ENCODE measurements at places on chromosomes 7 and 10.

DNA sequence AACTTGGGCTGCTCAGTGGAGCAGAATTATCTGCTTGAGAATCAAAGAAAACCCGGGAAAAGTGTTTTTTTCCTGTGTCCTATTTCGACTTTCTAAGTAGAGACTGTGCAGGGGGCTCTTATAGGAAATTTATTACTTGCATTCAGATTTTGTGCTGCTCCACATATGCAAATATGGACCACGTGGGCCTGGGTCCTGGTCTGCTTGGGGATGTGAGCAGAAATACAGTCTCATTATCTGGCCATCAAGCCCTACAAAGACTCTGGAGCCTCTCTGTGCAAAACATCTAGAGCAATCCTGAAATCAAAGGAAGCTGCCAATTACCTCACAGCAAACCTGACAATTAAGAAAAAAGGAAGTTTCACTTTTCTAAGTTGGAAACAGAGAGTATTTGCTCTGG, 216.9 kb downstream of the LRMDA start:
- no peak for DNase-seq

- peak; percentile 15 for DNase-seq
These were observed at the start of gene UBTD1 for GRCh38 chr10:97498841-97499560. Gene UBTD1, plus strand, starts transcription at chr10:97498924. Its CDS starts 280 bp downstream, at chr10:97499204.

DNA sequence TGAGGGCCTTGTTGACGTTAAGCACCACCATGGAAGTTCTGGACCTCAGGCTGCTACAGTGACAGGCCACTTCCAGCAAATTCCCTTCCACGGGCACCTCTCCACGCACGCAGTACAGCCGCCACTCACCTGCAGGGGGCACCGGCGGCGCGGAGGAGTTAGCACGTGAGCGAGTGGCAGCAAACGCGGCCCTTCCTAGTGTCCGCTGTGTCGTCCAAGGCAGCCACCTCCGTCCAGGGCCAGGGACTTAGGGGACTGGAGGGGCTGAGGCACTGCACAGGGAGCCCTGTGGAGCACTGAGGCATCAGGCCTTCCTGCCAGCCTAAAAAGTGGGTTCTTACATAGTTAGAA, 164.4 kb downstream of the SVIL start:
- DNase-seq, result no peak

- no peak for DNase-seq
These were observed 74.0 kb downstream of the TLL2 start for GRCh38 chr10:96439725-96440124.

DNA sequence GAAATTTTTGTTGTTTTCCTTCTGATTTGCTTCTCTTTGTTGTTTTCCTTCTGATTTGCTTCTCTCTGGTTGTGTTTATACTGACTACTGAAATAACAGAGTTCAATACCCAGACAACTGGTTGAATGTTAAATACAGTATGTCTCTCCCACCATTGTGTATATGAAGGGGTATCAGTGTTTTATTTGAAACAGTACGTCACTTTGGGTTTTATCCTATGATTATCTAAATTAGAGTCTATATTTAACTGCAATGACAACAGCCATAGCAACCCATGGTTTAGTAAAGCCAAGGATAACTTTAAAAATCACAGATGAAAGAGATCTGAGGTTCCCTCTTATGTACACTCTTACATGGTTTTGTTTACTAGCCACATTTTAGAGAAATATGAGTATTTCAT, 141.3 kb downstream of the GNAT3 start:
- no peak for DNase-seq

GRCh38 chr7:156000601-156001396, 188.5 kb upstream of the SHH start:
- no peak for DNase-seq

- DNase-seq, result no peak
These were observed 30.4 kb downstream of the RAMP3 start for GRCh38 chr7:45187946-45188411.

GRCh38 chr7:86469680-86470295, 173.9 kb upstream of the GRM3 start:
- peak; percentile 2 for DNase-seq

- DNase-seq, result no peak
These were observed 751.4 kb upstream of the GALNT17 start for GRCh38 chr7:70380421-70381015.

DNA sequence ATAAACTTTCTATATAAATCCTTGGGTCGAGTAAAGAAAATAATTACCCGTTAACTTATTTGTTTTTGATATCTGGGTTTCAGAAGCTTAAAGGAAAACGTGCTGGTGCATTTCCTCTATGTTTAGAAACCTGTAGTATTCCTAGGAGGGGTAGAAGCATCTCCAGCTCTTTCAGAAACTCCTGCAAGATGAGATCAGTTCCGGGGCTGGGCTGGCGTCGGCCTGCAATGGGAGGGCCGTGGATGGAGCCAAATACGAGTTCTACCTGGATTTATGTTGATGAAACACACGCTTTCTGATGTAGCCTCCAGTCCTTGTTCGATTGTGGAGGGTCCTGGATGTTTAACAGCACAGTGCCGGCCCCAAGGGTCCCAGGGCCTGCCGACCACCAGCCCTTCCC, 35.8 kb upstream of the DIP2C start:
- no peak for DNase-seq

DNA sequence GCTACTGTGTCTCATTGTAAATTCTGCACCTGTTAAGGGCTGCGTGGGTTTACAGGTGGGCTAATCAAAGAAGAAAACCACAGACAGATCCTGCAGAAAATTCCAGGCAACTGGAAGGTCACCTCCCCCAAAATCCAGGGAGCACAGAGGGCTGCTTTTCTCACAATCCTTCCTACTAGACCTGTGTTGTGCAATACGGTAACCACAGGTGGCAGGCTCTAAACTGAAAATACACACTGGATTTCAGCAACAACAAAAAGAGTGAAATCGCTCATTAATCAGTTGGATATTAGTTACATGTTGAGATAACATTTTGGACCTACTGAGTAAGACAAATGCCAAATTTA, 83.2 kb downstream of the SLC16A9 start:
- no peak for DNase-seq

DNA sequence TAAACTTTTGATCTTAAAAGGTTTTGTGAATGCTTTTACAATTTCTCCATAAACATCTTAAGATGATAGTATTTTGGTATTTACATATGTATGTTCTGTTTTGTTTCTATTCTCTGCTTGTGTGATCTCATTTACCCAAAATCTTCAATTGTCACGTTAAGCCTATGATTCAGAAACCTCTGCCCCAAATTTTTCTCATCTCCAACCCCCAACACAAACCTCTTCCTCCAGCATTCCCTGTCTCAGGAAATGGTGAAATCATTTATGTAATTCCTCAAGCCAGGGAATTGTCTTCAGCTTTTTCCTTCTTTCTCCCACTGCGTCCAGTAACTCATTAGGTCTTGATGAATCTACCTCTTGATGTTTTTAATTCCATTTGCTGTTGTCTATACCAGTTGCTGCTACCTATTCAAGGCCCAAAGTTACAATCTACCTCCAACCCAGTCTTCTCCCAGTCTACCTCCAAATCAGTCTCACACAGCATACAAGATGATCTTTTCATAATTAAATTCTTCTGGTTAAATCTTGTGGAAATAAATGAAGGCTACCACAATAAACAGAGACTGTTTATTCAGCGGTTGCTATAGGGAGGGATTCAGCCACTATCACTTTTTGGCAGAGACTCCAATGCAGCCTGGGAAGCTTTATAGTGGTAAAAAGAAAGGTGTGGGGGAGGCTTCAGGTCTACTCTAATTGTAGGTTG, 5.8 kb downstream of the CFAP69 start:
- no peak for DNase-seq

DNA sequence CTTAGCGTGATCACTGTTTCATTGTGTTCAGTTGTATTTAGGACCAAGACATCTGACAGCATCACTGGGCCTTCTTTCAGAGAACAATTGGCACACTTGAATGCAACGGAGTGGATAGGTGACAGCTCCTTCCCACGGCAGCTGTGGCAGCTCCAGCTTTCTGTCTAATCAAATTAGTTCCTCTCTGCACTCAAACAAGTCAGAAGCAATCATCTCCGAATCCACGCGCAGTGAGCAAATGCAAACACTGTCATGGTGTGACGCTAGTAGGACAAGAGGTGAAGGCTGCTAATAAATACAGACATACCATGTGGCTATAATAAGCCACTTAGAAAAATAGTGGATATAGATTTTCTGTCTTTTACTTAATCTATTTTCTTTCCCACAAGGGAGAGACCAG, 542.4 kb downstream of the ACTR3B start:
- DNase-seq, result no peak

DNA sequence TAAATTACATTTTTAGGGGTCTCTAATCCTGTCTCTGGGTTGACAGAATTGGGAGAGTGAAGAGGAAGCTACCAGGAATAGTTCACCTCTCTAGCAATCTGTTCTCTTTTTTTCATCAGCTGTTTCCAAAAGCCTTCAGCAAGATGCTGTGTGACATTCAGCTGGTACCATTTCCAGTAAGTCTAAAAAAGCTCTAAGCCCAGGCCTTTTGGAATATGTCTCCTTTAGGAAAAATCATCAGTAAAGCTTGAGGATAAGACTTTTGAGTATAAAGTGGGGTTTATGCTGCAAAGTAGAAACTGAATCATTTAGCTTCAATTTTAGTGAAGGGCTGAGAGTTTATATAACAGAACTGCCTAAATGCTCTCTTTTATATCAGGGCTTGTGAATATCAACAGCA, 81.5 kb downstream of the CCNY start:
- no peak for DNase-seq

GRCh38 chr7:88589927-88590326, 169.6 kb upstream of the ZNF804B start:
- no peak for DNase-seq

DNA sequence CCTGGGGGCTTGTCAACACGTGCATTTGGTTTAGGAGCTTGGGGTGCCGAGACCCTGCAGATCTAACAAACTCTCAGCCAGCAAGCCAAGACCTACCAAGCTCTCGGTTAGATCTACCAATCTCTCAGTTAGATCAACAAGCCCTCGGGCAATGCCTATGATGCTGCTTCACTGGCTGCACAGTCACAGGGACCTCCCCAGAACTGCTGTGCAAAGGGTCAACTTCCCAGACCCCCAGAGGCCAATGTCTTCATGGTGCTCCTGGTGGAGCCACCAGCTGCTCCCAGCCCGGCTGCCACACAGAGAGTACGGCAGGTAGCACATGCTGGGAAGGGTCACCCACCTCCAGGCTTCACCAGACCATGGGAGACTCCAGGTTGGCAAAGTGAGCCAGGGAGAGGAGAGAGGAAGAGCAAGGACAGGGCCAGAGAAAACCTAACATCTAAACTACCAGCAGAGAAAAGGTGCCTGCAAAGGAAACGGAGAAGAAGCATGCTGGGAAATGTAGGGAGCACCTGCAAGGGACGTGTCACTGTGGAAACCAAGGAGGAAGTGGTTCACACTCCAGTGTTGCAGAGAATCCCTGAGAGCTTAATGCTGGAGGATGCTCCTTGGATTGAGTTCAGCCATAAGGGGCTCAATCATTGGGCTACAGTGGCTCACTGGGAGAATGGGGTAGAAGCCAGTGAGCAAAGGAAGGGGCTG, 51.5 kb upstream of the GDF10 start:
- DNase-seq, result no peak

DNA sequence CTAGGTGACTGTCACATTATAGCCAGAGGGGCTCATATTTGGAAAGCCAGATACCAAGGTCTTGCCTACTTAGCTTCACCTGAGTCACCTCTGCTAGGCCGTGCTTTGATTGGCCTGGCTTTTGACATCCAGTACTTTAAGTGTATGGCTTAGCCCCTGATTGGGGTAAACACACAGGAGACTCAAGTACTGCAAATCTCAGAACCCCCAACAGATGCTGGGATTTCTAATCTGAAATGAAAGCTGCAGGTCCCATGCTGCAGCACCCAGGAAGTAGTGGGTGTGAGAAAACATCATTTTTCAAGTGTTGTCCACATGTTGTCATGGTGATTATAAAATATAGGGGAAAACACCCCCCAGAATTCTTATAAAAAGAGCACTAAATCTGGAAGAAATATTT, 76.2 kb downstream of the WIPF3 start:
- no peak for DNase-seq

DNA sequence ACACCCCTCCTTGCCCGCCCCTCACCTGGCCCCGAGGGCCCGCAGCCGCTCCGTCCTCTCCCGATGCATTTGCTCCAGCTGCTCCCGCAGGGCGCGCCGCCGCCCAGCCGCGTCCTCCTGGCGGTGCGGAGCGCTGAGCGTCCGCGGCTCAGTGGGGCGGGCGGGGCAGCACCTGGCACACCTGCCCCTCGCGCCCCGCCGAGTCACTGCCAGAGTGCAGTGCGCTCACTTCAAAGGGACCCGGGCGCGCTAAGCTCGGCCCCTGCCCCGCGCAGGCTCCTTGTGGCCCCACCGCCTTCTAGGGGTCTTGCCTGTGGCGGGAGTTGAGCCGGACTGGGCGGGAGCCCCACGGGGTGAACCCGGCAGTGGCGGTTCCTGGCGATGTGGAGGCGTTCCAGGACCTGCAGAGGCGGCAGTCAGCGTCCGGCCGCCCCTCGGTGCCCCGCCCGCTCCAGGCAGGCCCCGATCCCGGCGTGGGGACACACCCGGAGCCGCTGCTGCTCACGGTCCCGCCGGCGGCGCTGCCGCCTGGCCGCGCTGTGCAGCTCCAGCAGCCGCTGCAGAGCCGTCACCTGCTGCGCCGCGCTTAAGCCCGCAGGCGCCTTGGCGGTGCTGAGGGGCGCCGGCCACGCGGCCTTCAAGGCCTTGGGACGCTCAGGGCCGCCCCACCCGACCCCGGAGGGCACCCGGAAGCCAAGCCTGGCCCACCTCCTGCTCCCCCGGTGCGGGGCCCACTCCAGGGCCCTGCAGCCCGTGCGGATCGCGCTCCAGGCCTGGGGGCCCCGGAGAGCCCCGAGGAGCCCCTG, 6.7 kb downstream of the ATP6V1F start:
- peak; percentile 20 for DNase-seq

- peak; percentile 84 for DNase-seq
These were observed 21.4 kb downstream of the GPR146 start for GRCh38 chr7:1065585-1066241.

DNA sequence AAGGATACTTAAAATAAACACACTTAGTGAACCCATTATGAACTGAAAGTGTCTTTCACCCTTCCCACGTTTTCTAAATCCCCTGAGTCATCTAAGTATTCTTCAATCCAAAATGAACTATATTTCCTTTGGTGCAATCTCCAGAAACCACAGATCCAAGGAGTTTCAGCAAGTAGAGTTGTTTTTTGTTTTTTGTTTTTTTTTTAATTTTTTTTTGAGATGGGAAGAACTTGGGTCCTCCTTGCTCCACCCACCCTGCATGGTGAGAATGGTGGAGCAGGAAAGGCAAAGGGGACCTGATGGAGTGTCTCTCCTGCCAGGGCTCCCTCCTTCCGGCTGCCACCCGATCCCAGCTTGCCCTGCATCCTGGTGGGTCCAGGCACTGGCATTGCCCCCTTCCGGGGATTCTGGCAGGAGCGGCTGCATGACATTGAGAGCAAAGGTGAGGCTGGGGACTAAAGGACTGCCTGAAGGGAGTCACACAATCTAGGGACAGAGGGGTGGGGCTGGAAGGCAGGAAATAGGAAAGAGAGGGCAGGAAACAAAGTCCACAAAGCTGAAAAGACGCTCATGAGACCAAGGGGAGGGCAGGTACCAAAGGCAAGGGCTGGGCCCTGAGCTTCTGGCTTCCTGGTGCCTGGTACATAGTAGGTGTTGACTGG, 12.1 kb downstream of the ATG9B start:
- DNase-seq, result no peak
